ENCODE measurements at places on chromosomes 3 and 15. TPM values are rescaled to one million over a fixed set of nuclear protein-coding genes. Genes with fewer than 3 reads are reported as not detected.

DNA sequence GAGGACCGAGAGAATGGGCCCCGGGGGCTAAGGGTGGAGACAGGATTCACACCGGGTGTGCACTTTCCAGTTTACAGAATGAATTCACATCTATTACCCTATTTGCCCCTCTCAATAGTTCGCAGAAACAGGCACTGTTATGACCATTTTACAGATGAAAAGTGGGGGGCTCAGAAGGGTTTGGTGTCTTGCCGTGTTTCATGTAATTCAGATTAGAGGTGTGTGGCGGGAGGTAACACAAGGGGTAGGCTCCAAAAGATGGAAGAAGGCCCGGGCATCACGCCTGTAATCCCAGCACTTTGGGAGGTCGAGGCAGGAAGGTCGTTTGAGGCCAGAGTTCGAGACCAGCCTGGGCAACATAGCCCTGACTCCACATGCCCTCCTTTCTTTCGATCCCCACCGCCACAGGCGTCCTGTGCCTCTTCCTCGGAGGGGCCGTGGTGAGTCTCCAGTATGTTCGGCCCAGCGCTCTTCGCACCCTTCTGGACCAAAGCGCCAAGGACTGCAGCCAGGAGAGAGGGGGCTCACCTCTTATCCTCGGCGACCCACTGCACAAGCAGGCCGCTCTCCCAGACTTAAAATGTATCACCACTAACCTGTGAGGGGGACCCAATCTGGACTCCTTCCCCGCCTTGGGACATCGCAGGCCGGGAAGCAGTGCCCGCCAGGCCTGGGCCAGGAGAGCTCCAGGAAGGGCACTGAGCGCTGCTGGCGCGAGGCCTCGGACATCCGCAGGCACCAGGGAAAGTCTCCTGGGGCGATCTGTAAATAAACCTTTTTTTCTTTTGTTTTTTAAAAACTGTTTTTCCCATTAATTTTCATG is 3.4 kb downstream of the DUOXA2 start:
- DNase-seq, result no peak

DNA sequence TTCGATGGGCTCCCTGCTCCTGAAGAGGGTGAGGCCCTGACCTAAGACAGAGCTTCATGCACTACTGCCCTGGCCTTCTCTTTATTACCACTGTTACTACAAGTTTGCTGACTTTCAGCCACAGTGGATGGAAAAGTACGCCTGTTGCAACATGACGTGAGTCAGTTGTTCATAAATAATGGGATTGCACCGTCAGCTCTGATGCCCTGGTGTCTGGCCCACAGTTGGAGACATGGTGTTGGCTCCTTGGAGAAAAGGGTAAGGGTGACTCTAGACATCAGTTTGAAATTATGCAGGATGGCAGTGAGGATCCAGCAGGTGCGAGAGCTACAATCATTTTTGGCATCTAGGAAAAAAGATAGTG is 5.5 kb downstream of the PAQR5 start:
- no peak for DNase-seq

DNA sequence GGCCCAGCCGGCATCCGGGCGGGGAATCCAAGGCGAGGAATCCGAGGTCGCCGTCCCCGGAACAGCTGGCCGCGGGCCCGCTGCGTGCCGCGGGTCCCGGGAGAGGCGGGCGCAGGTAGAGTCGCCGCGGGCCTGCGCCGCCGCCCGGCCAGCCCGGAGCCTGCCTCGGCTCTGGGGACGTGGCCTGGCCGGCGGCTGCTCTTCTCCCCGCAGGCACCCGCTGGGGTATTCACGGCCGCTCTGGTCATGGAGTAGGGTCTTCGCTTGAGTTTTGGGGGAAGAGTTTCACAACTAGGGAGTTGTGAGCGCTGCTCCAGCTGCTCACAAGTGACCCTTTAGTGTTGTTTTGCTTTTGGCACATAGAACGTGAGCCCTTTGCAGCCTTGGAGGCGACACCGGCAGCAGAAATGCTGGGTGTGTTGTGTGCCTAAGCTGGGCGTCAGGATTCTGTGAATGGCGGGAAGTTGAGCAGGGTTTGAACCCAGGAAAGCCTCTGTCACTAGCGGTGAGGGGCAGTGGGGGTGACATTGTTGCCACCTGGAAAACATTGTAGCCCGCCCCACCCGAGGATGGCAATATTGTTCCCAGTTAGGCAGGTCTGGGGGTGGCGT is 4.0 kb downstream of the TRIM71 start:
- DNase-seq, result no peak

- no peak for DNase-seq
Measured at GRCh38 chr15:77430652-77431051, 10.0 kb downstream of the HMG20A start.

The SI gene
- total RNA-seq, result not detected

The LINGO1 gene
- not detected for total RNA-seq

All from activated CD8-positive, alpha-beta T cell treated with anti-CD3 and anti-CD28 coated beads for 36 hours (primary cell).